ENCODE measurements at places on chromosomes 1 and 21. TPM values are rescaled to one million over a fixed set of nuclear protein-coding genes. Genes with fewer than 3 reads are reported as not detected.

The MYBPH gene
- total RNA-seq = not detected

The NKAIN1 gene
- not detected for total RNA-seq

The COL6A1 gene
- total RNA-seq = 1.0 TPM

The SMIM1 gene
- total RNA-seq = 0.68 TPM

The DIO1 gene
- total RNA-seq = not detected

The APCS gene
- total RNA-seq = not detected

Data from nasal cavity respiratory epithelium epithelial cell of viscerocranial mucosa (primary cell).